Iris pigment epithelial cell (primary cell): ENCODE measurements at places on chromosomes 5 and 9.

- no peak for DNase-seq
Observed at GRCh38 chr5:172044631-172045314, 38.3 kb upstream of the FBXW11 start.

- no peak for DNase-seq
Observed at GRCh38 chr5:884345-885126, 8.1 kb downstream of the BRD9 start.

- DNase-seq: peak; percentile 0
Observed at GRCh38 chr9:75372499-75373268, 284.4 kb downstream of the OSTF1 start.

DNA sequence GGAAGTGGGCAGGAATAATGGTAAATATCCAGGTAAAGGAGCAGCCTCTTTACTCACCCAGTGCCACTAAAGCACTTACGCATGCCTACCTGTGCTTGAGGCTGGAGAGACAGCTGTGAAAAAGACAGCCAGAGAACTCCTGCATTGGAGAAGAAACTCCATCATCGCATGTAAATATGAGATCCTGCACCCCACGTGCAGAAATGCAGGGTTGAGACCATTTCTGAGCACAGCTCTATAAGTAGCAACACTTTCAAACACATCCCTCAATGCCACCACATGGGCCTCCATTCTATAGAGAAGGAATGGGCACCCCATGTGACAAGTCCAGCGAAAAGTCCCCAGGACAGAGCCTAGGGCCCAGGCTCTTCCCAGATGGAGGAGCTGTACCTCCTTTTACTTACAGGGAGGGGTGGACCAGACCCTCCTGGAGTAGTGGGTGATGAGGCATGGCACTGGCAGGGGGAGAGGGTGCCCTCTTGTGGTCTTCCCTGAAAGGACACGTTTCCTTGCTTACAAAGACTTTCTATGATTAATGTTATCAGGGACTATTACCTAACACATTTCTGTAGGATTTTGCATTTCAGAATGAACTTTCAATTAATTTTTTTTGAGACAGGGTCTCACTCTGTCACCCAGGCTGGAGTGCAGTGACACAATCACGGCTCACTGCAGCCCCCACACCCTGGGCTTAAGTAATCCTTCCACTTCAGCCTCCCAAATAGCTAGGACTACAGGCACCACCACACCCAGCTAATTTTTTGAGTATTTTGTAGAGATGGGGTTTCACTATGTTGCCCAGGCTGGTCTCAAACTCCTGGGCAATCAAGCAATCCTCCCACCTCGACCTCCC is 55.3 kb upstream of the IL17B start:
- DNase-seq: peak; percentile 60

GRCh38 chr9:133532937-133533668 is 1.4 kb upstream of the ADAMTSL2 start:
- DNase-seq: peak; percentile 22

DNA sequence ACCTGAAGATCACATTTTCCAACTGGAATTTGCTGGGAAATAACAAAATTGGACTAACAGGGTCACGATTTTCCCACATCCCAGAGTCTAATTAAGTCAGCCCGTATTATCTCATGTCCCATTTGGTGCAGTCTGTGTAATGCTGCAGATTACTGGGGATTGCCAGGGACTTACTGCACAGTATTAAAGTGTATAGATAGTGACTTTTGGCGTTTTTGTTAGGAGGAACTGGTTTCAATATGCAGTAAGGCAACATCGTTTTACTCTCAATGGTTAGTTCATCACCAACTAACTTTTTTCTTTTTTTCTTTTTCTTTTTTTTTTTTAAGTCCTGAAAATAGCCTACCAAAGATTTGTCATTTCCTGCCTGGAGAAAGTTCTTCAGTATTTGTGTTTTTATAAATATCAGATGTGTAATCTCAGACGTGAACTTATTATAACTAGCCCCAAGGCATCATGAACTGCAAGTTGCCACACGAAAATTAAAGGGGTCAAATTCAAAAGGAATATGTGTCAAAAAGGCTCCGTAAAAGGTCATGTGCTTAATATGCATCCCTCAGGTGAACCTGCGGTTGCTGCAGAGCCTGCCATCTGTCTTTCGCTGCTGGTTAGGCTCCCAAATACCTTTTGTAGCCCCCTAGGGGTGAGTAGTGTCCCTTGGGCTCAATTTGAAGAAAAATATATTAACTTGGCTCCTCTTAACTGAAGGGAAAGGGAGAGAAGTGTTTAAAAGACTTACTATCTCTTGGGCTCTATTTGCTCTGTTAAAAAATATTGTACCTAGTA is 176.7 kb upstream of the ADAMTSL1 start:
- DNase-seq: peak; percentile 44

GRCh38 chr9:136742591-136743391 is at the start of gene LCN10:
TSS of gene LCN10 (minus strand) at chr9:136742940. CDS start at chr9:136742903, 37 bp downstream.
- DNase-seq: no peak

DNA sequence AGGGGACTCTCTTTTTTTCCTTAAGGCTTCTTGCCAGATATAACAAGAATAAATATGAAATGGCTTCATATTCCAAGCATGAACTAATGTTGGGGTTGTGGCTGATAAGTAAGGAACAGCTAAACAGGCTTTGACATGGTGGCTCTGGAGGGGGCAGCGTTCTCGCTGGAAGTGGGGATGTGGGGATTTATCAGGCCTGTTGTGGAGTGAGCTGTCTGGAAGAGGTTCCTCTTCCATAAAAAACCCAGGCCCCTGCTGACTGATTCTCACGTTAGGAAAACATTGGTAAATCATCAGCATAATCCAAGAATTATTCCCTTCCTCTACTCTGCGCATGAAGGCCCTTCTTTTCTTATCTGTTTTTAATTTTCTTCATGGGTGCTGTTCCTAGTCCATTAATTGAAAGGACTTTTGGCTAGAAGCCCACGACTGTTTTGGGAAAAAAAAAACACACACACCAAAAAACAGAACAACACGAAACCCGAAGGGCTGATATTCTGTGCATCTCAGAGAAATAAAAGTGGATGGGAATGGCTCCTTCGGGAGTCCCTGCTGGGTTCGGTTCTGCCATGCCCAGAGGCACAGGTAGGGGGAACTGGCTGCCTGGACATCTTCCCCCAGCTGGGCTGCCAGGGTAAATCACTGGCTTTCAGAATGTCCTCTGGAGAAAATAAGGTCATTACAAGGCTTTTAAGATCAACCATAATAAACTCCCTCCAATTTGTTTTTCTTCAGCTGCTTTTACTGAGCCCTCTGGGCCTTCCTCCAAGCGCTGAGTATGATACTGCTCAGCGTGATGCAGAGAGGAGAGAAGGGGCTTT is 297.0 kb downstream of the SLIT3 start:
- no peak for DNase-seq

- DNase-seq: peak; percentile 77
Observed at GRCh38 chr9:2418619-2419018, 203.0 kb upstream of the VLDLR start.

DNA sequence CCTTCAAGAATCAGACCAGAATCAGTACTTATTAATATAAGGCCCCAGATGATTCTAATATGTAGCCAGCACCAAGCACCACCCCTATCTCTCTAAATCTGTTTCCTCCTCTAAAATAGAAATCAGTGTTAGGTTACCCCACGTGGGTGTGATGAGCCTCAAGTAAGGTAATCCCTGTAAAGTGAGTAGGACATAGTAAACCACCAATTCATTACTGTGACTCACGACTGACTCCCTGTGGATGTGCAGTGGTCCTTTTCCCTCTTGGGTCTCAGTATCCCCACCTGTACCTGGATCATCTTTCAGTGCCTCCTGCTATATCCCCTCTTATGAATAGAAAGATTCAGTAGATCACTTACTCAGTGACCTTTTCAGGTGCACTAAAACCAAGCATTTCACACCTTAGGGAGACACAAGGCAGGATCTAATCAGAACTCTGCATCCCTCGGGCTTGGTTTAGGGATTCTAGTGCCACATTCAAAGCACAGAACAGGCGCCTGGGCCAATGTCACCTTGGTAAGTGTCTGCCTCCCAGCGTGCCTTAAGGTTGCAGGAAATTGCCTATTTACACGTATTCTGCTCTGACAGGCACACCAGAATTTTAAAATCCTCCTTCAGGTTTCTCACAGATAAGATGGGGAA is 12.2 kb upstream of the ALDH1B1 start:
- DNase-seq: peak; percentile 32

DNA sequence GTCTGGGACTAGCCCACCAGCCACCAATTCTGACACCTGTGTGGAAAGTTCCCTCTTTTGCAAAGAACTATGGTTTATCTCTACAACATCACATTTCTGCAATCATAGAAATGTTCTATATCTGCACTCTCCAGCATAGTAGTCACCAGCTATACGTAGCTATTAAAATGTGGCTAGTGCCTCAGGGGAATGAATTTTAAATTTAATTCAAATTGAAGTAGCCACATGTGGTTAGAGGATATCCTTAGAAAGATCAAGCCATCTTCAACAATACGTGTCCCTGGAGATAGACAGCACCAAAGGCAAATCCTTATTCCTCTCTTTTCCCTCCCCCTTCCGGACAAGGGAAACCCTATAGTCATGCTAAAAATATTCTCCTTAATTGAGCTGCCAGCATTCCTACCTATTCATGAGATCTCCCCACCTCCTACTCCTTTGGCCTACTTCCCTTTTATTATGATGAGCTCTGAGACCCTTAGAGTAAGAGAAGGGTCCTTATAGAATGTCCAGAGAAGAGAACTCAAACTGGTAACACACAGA is 11.1 kb downstream of the LCP2 start:
- no peak for DNase-seq

GRCh38 chr9:72539824-72540347 is 18.5 kb downstream of the TMC1 start:
- DNase-seq: no peak

DNA sequence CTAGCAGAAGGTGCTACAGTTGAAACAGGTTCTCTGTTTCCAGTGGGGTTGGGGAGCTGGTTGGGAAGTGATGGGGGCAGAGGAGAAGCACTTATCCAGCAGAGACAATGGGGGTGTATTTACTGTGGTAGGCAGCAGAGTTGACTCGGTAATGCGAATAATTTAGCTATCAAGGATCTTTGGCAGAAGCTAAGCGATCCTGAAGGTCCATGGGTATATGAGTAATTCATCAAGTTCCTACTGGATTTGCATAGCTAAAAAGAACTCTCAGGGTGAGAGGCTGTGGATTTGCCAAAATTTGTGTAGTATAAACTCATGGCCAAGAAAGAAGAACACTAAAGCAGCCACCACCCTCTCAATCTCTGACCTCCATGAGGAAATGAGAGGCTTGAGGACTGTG is 61.2 kb upstream of the EGFLAM start:
- no peak for DNase-seq

DNA sequence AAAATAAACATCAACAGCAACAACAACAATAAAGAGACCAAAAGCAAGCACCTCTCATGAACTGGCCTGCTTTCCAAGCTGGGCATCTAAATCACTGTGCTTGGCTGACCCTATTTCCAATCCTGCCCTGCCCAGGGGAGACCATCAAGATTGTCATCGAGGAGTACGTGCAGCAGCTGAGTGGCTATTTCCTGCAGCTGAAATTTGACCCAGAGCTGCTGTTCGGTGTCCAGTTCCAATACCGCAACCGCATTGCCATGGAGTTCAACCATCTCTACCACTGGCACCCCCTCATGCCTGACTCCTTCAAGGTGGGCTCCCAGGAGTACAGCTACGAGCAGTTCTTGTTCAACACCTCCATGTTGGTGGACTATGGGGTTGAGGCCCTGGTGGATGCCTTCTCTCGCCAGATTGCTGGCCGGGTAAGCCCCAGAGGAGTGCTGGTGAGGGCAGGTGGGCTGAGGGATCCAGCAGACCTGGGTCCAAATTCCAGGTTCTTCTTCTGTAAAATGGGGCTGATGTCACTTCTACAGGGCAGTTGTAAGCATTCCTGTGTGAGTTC is 15.6 kb downstream of the PTGS1 start:
- DNase-seq: no peak

DNA sequence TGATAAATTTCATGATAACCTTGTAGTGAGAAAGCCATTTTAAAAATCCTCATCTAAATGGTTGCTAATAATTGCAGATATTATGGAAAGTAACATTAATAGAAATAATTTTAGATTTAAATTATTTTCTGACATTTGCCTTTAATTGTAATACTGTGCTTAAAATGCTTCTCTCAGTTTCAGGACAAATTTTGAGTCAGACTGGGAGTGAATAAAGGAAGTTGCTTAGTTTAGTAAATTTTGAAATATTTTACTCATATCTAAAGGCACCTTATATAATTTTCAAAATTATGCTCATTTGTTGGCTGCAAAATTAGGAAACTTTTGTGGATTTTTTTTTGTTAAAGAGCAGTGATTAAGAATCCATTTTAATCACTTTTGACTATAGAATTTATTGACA is 93.8 kb downstream of the CSNK1G3 start:
- DNase-seq: no peak

DNA sequence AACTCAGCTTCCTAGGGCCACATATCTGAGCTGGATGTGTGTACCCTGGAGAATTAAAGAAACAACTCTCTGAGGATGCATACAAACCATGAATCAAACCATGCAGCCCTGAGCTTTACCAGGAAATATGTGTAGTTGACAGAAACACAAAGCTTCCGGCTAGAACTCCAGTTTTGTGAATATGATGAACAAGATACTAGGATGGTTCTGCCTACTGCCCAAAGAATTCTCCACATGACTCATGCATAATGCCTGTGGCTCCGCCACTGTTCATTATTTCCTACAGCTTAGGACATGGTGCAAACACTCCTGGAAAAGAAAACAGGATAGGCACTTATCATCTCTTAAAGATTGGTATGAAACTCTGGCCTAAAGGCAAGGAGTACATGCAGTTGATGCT is 343.4 kb downstream of the DNAH5 start:
- DNase-seq: peak; percentile 1

GRCh38 chr9:38363589-38363925 is 28.9 kb upstream of the ALDH1B1 start:
- no peak for DNase-seq

GRCh38 chr5:60945813-60946187 is 795 bp downstream of the NDUFAF2 start:
- DNase-seq: peak; percentile 71

GRCh38 chr5:149658299-149658698 is 71.8 kb upstream of the PPARGC1B start:
- DNase-seq: no peak
